8988T (cell line): ENCODE measurements at places on chromosomes 3 and 15.

GRCh38 chr3:7620401-7620800, 759.5 kb downstream of the GRM7 start:
- no peak for DNase-seq

DNA sequence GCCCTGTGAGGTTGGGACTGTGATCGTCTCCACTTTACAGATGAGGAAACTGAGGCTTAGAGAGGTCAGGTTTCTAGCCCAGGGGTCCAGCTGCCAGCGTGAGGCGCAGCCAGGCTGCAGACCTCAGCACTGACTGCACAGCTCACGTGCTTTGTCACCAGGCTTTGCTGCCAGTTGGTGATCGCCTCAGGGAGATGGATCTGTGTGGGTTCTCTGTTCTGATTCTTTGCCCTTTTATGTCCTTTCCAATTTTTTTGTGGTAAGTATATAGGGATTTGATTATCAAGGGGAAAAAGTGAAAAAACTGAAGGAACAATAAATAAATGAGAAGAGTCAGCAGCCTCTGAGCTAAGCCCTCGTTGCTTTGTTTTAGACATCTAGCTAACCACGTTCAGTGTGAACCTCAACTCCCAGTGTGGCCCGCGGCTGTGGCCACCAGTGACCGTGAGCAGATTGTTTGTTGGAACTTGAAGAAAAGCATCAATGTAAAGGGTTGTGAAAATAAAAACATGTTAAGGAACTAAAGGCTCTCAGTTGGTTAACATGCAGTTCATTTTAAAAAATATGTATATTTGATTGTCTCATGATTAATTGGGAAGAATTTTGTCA, 117.6 kb downstream of the PDE8A start:
- no peak for DNase-seq

DNA sequence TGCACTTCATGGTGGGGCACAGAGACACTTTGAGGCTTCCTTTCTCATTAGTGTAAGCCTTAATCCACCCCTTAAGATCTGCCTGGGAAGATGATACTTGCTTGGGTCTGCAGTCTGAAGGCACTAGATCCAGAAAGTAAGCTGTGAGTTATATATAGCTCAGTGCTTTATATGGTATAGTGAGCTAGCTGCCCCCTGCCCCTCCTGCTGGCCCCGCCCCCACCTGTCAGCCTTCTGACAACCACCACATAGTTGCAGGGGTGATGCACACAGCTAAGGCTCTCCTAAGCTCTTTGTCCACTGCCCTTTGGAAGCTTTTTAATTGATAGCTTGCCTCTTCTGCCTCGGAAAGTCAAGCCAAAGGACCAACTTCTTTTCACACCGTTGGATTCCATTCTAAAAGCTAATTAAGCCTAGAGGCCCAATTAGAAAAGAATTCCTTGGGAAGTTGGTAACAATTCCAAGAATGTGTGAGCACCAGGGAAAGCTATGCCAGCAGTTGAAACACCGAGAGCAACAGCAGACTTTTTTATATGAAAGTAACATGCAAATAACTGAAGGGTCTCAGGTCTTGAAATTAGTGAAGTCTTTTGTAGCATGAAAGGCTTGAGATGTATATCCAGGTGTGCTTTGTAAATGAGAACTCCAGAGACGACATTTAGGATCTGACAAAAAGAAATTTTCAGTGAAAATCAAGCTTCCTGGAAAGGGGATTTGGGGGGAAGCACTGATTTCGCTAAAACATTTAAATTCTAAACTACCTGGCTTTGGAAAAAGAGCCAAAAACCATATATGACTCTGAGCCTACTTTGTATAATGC, 2.3 kb downstream of the TPM1 start:
- DNase-seq = no peak

- no peak for DNase-seq
Observed at GRCh38 chr3:89165636-89166263, 58.3 kb downstream of the EPHA3 start.

- DNase-seq = no peak
Observed at GRCh38 chr3:156218353-156218744, 98.0 kb downstream of the KCNAB1 start.

DNA sequence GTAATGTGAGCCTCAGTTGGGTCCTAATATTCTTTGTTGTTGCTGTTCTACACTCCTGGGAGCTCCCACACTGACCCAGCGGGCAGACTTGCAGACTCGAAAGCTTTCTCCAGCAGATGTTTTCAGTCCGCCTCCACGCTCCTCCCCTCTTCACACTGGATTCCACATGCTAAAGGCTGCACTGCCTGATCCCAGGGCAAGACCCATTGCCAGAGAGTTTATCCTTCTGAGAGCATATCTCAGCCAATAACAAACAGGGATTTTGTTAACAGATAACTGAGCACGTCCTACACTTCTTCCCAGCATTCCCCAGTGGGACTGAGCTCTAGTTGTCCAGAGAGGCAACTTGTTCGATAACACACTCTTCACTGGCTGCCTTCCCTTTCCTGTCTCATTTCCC, 8.0 kb upstream of the COL6A6 start:
- DNase-seq = no peak

DNA sequence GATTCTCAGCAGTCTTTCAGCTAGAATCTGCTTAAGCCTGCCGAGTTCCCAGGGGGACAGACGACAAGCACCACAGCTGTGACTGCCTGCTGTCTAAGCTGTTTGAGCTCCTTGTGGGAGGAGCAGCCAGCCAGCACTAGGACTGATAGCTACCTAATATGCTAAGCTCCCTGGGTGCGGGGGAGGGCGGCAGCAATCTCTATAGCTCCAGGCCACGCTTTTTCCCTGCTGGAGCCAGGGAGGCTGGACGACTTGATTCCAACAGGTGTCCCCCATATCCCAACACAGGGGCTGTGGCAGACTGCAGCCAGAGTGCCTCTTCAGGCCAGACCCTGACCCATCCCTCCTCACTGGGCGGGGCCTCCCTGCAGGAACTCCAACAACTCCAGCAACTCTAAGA, 134.1 kb upstream of the ARPP21 start:
- no peak for DNase-seq

GRCh38 chr15:93803421-93804152, 427.8 kb upstream of the MCTP2 start:
- DNase-seq = no peak
